ENCODE measurements at places on chromosomes 2 and 18. TPM values are rescaled to one million over a fixed set of nuclear protein-coding genes. Genes with fewer than 3 reads are reported as not detected.

The SATB2 gene
- 20.8 TPM for total RNA-seq

The CFAP221 gene
- 0.34 TPM for total RNA-seq

The UGT1A5 gene
- total RNA-seq, result not detected

The WNT10A gene
- total RNA-seq, result 0.17 TPM

The PUS10 gene
- 2.5 TPM for total RNA-seq

The TSPYL6 gene
- total RNA-seq, result 0.27 TPM

The TEX44 gene
- not detected for total RNA-seq

The NAT8 gene
- not detected for total RNA-seq

The POU3F3 gene
- 0.54 TPM for total RNA-seq

The RAB27B gene
- not detected for total RNA-seq

The MROH2A gene
- not detected for total RNA-seq

The EPB41L3 gene
- total RNA-seq, result 368 TPM

The COL4A3 gene
- total RNA-seq, result not detected

The YES1 gene
- 17.1 TPM for total RNA-seq

The SCYGR8 gene
- not detected for total RNA-seq

The KLHL29 gene
- 36.5 TPM for total RNA-seq

The DBI gene
- total RNA-seq, result 134 TPM

The SLC14A1 gene
- not detected for total RNA-seq

The FOXD4L1 gene
- 0.44 TPM for total RNA-seq

The SCN7A gene
- 0.32 TPM for total RNA-seq

The MTCL1 gene
- 100 TPM for total RNA-seq

The GAD1 gene
- 0.44 TPM for total RNA-seq

The GPN1 gene
- 37.5 TPM for total RNA-seq

The CPS1 gene
- total RNA-seq, result 31.1 TPM

The GALNT5 gene
- total RNA-seq, result 0.10 TPM

The ARHGAP28 gene
- 36.8 TPM for total RNA-seq

The LIMS4 gene
- total RNA-seq, result 0.47 TPM

The MAP2 gene
- 177 TPM for total RNA-seq

The RNF138 gene
- 24.6 TPM for total RNA-seq

The NABP1 gene
- 13.0 TPM for total RNA-seq

The FSHR gene
- not detected for total RNA-seq

The SPHKAP gene
- 0.71 TPM for total RNA-seq

The ATP6V1B1 gene
- total RNA-seq, result not detected

The TANK gene
- 45.9 TPM for total RNA-seq

The GKN2 gene
- not detected for total RNA-seq

The BCL2 gene
- total RNA-seq, result 6.8 TPM

The UGT1A4 gene
- total RNA-seq, result not detected

The GLB1L gene
- total RNA-seq, result 6.2 TPM

The ANKRD62 gene
- total RNA-seq, result 0.17 TPM

The SPOPL gene
- total RNA-seq, result 19.4 TPM

The LCT gene
- total RNA-seq, result not detected

The FAM110C gene
- total RNA-seq, result not detected

The STK17B gene
- total RNA-seq, result 2.5 TPM

The FAM237A gene
- total RNA-seq, result not detected

The VWC2L gene
- 0.15 TPM for total RNA-seq

The CCDC85A gene
- 12.1 TPM for total RNA-seq

The LINC00305 gene
- total RNA-seq, result not detected

The ESPNL gene
- 0.81 TPM for total RNA-seq

The TUBA3E gene
- not detected for total RNA-seq

The GYPC gene
- total RNA-seq, result 2.0 TPM

Measured in glutamatergic neuron (in vitro differentiated cells).